ENCODE measurements at places on chromosomes 6 and 20.

DNA sequence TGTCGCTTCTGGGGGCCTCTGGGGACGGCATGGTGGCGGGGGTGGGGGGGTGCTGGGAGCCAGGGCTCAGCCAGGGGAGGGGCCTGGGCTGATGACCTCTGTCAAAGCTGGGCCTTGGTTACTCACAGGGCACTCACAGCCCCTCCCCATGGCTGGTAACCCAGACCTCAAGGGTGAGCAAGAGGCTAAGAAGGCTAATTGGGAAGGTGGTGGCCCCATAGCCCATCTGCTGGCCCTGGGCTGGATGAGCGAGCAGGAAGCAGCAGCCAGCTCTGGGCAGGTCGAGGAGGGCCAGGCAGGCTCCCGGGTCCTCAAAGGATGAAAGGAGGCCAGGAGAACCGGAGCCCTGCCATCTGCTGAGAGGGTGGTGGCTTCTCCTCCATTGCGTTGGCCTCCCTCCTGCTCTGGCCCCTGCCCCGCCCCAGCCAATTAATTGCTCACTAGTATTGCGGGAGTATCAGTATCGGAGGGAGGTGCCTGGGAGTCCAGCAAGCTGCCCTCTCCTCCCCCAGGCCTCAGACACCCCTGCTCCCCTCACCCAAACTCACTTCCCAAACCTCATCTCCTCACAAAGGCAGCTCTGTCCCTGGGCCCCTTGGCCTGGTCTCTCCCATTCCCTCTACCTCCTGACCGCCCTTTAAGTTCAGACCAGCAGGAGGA lies 1.0 kb upstream of the CDSN start:
- DNase-seq = no peak

- DNase-seq = no peak
Measured at GRCh38 chr6:43776799-43777776, 7.1 kb downstream of the VEGFA start.

DNA sequence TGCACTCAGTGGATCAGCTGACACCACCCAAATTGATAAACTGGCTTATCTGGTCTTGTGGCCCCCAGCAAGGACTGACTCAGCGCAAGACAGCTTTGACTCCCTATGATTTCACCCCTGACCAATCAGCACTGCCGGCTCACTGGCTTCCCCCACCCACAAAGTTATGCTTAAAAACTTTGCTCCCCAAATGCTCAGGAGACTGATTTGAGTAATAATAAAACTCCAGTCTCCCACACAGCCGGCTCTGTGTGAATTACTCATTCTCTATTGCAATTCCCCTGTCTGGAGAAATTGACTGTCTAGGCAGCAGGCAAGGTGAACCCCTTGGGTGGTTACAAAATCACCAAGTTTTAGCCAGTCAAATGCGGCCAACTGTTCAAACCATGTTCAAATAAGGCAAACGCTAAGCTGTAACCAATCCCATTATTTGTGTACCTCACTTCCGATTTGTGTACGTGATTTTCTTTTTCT lies 32.5 kb downstream of the SLC22A2 start:
- no peak for DNase-seq

DNA sequence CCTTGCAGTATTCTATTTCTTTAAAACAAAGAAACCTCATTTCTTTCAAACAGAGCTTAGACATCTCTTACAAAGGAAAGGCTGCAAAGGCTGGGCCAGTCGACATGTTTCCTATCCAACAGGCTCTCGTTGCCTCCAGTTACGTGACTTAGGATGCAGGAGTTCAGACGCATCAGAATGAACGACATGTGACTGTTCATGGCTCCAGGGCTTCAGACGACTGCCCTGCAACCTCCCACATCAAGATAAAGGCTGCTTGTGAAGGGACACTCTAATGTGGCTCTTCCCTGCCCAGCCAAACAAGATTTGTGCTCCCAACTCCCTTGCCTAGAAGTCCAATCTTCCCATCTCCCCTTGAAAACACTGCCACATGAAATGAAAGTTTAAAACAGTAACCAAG lies 14.3 kb upstream of the NEDD9 start:
- no peak for DNase-seq

- no peak for DNase-seq
Measured at GRCh38 chr20:51500311-51500710, 42.2 kb downstream of the NFATC2 start.

DNA sequence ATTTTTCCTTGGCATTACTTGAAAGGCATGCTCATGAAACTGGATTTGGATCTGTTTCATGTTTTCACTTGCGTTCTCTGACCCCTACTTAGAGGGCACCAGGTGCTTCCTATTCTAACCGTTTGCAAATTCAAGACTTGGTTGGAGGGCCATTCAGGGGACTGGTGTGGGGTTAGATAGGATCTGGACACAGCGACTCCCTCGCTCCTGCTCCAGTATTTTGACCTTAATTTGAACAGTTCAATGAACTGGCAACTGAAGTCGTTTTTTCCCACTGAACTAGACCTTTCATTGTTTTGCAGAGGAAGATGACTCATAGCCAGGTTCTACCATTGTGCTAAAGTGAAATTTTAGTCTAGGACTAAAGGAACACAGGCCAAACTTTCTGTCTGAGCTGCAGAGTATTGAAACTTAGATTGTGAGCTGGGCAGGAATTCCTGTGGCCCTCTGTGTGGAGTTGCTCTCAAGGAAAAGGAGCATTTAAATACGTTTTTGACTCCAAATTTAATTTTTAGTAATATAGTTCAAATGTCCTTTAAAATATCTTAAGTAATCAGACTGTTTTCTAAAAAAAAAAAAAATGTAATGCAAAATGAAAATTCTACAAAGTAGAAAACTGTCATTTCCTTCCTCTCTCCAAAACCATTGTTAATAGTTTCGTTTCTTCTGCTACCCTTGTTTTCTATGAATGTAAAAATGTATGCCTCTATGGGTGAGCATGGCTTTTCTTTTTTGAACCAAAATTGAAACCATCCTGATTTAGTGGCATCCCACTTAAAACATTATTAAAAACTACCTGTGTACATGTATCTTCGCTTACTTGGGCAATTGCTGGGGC lies 64.8 kb downstream of the UTRN start:
- no peak for DNase-seq

GRCh38 chr6:134397676-134398075 lies 79.8 kb upstream of the SGK1 start:
- DNase-seq = no peak

DNA sequence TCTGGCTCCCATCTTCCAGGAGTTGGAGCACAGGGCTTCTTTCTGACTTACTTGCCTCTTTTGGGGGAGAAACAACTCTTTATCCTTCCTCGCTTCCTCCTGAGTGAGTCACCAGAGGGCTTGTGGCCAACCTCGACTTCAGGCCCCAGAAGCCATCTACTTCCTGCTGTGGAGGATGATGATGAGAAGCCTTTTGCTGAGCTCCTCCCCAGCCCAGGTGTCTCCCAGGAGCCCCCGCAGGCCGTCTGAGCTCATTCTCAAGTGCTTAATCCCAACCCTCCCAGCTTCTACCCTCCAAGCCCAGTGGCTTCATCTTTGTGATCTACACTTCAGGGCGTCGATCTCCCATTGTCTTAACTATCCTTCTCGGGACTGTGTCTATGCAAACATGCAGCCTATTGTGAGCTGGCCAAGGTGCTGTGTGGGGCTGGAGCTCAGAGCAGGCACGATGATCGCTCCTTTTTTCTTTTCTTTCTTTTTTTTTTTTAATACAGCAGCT lies 27.9 kb downstream of the SDCBP2 start:
- DNase-seq = no peak

GRCh38 chr6:154498340-154498934 lies 12.0 kb downstream of the CNKSR3 start:
- no peak for DNase-seq

DNA sequence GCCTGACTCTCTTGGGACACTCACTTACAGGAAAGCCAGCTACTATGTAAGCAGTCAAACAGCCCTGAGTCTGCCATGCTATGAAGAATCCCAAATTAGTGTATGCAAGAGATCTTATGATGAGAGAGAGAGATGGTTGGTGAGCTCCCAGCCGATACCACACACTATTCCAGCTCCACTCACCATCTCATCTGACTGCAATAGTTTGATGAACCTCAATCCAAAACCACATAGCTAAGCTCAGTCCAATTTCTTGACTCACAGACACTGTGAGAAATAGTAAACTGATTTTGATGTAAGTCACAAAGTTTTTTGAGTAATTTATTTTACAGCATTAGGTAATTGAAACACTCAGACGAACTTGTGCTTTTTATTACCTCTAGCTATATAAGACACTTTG lies 441.4 kb downstream of the COL12A1 start:
- no peak for DNase-seq

GRCh38 chr6:106527979-106528378 lies 101.3 kb downstream of the RTN4IP1 start:
- no peak for DNase-seq

DNA sequence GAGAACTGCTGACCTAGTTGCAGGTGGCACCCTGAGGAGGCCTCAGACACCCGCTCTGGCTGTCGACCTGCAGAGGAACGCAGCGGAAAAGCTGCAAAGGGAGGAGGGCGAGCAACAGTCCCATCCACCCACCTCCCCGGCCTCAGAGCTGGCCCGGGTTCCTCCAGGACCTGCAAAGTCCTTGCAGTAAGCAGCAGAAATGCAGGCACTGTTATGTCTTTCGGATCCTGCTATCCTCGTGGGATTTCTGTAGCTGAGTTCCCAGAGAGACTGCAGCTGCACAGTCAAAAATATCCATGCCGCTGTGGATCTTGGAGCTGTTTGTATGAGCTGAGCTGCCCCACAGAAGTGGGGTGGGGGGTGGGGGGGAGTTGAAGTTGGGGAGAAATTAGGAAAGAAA lies 251.3 kb downstream of the ANKRD60 start:
- no peak for DNase-seq

- DNase-seq = no peak
Measured at GRCh38 chr20:371755-372542, 8.6 kb upstream of the TRIB3 start.

- no peak for DNase-seq
Measured at GRCh38 chr6:121837545-121838229, 402.2 kb downstream of the GJA1 start.
